Effector memory CD8-positive, alpha-beta T cell (primary cell): ENCODE measurements at places on chromosomes 12 and 14.

GRCh38 chr12:19895246-19896020, 456.1 kb downstream of the AEBP2 start:
- no peak for DNase-seq

GRCh38 chr12:116304621-116305020, 27.1 kb upstream of the MED13L start:
- DNase-seq, result no peak

GRCh38 chr12:128814411-128815261, 9.1 kb downstream of the SLC15A4 start:
- no peak for DNase-seq

- no peak for DNase-seq
Measured at GRCh38 chr14:89399157-89399556, 17.9 kb downstream of the FOXN3 start.

DNA sequence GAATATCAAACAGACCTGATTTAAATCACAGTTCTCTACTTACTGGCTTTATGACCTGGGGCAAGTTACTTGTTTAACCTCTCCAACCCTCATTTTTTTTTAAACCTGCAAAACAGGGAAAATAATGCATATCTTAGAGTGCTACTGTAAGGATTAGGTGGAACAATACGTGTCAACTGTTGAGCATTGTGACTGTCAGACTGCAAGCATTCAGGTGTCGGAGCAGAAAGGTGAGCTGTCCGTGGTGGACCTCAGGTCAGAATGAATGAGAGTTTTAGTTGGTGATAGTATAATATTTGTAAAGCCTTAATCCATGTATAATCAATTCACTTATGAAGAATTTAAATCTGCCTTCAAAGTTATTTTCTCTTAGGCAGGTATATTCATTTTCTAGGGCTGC, 404.2 kb downstream of the ETNK1 start:
- no peak for DNase-seq

- DNase-seq, result no peak
Measured at GRCh38 chr14:85535321-85535720, 5.4 kb downstream of the FLRT2 start.

GRCh38 chr12:4024701-4025100, 151.5 kb upstream of the PARP11 start:
- no peak for DNase-seq

DNA sequence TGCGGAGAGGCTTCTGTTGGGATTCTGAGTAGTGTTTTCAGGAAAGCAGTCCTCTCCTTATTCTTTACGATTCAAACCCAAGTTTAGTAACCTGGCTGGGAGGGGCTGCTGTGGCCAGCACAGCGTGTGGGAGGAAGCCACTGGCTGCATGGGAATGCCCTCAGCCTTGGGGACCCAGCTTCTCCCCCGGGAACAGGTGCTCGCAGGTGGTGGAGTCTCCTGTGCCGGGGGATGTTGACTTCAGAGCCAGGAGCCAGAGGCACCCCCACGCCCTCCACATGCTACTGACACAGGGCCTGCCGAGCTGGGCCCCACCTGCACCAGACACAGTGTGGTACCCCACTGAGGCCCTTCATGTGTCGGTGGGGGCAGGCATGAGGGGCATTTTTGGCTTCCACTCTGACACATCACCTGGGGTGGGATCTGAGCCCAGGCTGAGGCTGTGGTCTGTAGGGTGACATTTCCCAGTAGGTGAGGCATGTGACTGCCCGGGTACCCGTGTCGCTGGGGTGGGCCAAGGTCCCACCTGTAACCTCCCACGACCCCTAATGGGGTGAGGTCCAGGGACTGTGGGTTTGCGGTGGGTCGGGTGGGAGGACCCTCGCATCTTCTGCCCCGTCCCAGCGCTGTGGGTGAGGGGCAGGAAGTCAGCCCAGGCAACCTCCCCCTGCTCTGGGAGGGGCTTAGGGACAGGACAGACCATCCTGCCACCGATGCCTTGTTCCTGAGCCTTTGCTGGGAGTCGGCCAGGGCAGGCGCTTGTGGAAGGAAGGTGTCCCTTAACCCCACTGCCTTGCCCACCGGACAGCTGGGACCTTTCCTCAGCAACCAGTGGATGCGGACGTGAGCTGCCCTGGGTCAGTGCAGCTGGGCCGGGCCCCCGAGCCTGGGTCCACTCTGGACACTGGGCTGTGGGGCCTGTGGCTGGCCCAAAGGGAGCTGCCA, 26.5 kb downstream of the MTA1 start:
- no peak for DNase-seq

GRCh38 chr14:62247266-62247665, 485.0 kb downstream of the SNAPC1 start:
- no peak for DNase-seq

DNA sequence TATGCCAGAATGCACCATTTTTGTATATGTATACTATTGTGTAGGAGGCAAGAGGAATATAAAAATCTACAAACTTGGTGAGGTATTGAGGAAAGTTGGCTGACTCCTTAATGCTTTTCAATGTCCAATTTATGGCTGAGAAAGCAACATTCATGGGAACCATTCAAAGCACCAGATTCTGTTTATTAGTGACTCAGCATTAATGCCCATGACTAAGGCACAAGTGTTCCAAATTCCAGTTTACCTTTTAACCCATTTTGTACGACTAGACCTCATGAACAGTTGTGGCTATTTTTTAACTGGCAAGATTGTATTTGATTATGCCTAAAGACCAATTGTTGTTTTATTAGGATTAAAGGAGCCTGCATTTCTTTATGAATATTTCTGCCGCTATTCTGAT, 375.4 kb upstream of the ATP2B1 start:
- DNase-seq, result no peak

DNA sequence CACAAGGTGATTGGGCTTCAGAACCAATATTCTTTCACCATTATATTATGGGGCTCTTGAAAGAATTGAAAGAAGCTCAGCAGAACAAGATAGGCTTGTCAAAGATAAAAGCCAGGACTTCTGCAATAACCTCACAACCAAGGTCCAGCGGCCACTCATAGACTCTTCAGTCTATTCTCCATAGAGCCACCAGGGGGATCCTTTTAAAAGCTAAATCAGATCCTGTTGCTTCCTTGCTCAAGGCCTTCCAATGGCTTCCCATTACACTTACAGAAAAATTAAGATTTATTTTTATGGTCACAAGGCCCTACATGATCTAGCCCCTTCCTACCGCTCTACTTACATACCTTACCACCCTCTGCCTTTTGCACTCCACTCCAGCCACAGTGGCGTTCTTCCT, 169.6 kb downstream of the C12orf42 start:
- no peak for DNase-seq

DNA sequence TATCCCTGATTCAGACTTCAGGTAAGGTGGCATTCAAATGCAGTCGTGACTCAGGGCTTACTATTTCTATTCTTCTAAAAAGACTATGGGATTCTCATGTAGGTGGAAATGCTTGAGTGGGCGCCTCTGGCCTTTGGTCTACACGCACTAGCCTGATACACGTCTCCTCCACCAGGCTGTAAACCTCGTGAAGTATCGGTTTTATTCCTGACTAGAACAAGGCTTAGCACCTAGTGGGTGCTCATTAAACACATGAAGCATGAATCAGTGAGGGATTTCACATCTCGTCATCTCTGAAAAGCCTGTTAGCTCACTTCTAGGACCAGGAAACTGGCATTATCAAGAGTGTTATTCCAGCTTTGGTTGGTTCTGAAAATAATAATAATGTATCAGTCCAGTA, 17.7 kb upstream of the HNF1A start:
- DNase-seq, result no peak

DNA sequence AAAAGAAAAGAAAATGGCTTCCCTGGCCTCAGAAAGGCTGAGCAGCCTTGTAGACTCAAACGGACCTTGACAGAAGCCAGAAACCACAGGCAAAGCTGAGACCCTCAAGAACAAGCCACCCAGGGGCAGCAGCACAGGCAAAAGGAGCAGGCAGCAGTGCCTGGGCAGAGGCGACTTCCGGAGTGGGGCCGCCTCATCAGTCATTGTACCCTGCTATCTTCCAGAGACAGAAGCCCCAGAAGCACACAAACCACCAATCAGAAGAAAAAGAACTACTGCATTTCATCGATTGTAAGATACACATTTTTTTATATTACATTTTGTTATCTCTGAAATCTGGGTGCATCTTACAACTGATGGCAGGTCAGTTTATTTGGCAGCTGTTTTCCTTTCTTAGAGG, 58.2 kb upstream of the ZFP36L1 start:
- DNase-seq, result no peak

DNA sequence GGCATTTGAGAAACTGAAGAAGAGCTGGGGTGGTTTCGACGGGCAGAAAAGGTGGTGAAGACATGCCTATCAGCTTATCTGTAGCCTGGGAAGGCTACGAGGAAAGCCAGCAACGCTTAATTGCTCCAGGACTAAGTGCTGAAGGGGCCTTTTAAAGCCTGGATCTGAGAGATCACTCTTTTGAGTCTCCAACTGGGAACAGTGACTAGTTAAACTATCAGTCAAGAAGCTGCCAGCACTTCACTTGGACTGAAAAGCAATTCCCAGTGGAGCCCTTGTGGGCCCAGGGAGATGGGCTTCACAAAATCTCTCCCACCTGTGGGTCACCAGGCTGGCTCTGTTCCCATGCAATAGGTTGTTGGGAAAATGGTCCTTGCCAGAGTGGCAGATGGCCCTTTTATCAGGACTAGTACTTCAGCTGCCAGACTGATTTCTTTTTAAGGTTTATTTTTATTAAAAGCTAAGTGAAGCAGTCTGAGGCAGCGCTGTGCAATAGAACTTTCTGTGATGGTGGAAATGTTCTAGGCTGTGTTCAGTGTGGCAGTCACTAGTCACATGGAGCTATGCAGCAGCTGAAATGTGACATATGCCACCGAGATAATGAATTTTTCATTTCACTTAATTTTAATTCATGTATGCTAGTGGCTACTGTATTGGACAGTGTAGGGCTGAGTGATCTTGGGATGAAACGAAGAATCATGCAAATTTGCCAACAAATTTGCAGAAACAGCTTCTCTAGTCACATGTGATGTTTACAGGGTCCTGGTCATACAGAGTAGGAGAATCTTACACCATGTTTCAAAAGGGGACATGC, 276.8 kb downstream of the PCNX1 start:
- DNase-seq, result no peak

GRCh38 chr14:53956427-53957201, at the start of gene BMP4:
Gene BMP4, minus strand, starts transcription at chr14:53956825. Its CDS starts 4,603 bp downstream, at chr14:53952222.
- DNase-seq, result no peak

DNA sequence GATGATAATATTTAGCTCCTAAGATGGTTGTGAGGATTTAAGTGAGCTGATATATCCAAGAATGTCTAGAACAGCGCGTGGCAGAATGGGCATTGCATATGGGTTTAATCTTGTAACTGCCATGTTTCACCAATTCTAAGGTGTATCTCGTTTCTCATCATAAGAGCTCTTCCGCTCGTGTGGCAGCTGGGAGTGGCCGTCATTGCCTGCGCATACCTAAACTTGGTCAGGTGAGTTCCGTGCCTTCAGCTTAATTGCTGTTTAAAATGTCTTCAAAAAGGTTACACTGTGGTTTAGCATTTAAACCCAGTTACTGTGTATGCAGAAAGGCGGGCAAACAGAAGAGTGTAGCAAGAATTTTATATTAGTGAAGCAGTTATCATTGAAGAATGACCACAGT, 4.5 kb upstream of the AQP2 start:
- no peak for DNase-seq

GRCh38 chr12:49577589-49578315, 9.8 kb upstream of the MCRS1 start:
- no peak for DNase-seq

DNA sequence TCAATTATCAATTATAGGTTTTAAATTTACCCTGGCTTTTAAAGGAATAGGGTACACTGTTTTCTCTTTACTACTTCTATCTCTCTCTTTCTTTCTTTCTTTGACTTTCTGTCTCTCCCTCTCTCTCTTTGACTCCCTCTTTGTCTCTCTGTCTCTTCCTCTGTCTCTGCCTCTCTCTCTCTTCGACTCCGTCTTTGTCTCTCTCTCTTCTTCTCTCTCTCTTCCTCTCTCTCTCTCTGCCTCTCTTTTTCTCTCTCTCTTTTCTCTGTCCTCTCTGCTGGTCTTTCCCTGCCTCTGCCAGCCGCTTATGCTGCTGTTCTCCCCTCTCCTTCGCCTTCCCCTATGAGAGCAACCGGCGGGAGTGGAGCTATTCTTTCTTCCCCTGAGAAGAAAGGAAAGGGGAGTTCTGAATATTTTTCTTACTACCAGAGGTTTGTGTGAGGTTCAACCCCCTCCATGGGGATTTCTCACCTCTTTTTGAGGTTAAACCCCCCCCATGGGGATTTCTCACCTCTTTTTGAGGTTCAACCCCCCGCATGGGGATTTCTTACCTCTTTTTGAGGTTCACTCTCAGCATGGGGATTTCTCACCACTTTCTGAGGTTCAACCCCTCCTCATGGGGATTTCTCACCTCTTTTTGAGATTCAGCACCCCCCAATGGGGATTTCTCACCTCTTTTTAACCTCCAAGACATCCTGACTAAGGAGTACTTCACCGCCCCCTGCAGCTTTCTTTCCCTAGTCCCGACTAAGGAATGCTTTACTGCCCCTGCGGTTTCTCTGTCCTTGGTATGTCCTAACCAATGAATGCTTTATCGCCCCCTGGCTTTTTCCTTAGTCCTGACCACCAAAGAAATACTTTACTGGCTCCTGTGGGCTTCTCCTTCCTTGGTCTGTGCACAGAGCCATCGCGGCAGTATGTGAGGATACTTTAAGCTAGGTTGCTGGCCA, 27.4 kb upstream of the DDHD1 start:
- DNase-seq, result peak; percentile 27

DNA sequence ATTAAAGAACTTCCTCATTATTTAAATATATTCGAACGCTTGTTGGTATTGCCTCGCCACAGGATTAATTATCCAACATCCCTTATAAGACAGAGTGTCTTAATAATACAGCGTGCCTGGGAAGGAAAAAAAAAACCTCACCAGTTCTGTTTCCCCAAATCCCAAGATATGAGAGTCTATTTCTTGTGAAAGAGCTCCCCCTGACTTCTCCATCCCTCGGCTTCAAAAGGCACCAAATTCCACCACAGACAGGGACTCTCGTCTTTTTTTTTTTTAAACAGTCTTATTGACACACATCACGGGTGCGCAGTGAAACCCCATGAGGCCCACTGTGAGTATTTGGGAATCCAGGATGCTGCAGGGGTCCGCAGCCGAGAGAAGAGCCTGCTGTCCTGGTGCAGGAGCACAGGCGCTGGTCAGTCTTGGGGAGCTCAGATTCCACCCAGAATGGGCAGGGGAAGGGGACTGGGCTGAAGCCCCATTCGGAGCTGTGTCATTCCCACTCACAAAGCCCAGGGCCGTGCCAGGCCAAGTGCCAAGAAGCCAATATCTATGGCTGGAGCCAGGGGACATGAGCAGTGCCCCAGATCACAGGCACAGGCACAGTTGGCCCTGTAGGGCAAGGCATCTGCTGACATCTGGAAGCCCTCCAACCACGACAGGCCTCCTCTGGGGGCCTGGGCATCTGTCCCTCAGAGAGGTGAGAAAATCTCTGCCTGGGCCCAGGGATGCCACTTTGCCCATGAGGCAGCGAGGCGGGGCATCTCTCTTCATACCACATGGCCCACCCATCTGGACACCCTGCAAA, 71.9 kb downstream of the BCL11B start:
- no peak for DNase-seq

DNA sequence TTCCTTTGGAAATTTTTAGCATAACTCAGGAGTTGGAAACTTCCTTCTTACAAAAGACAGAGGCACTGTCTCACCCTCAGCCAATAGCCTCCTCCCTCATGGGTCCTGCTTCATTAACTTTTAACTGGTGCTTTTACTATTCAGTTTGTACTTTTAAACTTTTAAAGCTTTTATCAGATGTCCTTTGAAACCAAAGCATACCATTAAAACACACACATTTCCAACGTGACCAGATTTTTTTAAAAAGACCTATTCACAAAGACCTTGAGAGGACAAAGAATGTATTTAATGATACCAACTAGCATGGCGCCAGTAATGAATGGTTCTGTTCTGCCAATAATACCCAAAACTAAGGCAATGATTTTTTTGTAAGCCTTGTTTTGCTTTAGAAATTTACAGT, 173.6 kb upstream of the EEA1 start:
- DNase-seq, result no peak
